ENCODE measurements at places on chromosomes 1 and 21. TPM values are rescaled to one million over a fixed set of nuclear protein-coding genes. Genes with fewer than 3 reads are reported as not detected.

Gene LCE6A
- total RNA-seq: not detected

DNA sequence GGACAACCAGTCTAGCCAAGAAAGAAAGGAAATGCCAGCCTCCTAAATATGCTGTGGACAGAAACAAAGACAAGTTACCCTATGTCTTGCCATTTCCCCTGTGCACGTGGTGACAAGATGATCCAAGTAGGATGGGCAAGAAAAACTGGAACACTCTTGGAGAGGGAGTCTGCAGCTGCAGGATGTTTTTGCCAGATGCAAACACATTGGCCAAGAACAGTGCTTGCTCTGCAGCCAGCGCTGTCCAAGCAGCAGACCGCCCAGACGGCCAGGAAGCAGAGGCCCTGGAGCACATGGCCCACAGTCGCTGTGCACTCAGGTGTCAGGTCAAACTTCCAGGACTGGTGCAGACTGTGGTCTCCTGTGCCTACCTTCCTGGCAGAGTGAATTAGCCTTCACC, 189.3 kb downstream of the SLC35F3 start:
- peak; percentile 60 for DNase-seq

DNA sequence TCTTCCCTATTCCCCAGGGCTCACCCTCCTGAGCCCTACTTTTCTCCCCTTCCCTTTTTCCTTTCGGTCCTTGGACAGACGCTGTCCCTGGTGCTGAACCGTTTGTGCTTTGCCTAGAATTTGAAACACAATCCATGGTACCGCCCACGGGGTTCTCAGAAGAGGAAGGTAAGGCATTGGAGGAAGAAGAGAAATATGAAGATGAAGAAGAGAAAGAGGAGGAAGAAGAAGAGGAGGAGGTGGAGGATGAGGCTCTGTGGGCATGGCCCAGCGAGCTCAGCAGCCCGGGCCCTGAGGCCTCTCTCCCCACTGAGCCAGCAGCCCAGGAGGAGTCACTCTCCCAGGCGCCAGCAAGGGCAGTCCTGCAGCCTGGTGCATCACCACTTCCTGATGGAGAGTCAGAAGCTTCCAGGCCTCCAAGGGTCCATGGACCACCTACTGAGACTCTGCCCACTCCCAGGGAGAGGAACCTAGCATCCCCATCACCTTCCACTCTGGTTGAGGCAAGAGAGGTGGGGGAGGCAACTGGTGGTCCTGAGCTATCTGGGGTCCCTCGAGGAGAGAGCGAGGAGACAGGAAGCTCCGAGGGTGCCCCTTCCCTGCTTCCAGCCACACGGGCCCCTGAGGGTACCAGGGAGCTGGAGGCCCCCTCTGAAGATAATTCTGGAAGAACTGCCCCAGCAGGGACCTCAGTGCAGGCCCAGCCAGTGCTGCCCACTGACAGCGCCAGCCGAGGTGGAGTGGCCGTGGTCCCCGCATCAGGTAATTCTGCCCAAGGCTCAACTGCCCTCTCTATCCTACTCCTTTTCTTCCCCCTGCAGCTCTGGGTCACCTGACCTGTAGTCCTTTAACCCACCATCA, 10.4 kb downstream of the BCAN start:
- peak; percentile 44 for DNase-seq

DNA sequence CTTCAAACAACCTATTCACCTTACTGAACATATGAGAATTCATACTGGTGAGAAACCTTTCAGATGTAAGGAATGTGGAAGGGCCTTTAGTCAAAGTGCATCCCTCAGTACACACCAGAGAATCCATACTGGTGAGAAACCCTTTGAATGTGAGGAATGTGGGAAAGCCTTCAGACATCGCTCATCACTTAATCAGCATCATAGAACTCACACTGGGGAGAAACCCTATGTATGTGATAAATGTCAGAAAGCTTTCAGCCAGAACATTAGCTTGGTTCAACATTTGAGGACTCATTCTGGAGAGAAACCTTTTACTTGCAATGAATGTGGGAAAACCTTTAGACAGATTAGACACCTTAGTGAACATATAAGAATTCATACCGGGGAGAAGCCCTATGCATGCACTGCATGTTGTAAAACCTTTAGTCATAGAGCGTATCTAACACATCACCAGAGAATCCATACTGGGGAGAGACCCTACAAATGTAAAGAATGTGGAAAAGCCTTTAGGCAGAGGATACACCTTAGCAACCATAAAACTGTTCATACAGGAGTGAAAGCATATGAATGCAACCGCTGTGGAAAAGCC, 13.2 kb upstream of the EXO5 start:
- DNase-seq: no peak

Gene CRABP2
- 6.8 TPM for total RNA-seq

Gene ADAM30
- 9.5 TPM for total RNA-seq

DNA sequence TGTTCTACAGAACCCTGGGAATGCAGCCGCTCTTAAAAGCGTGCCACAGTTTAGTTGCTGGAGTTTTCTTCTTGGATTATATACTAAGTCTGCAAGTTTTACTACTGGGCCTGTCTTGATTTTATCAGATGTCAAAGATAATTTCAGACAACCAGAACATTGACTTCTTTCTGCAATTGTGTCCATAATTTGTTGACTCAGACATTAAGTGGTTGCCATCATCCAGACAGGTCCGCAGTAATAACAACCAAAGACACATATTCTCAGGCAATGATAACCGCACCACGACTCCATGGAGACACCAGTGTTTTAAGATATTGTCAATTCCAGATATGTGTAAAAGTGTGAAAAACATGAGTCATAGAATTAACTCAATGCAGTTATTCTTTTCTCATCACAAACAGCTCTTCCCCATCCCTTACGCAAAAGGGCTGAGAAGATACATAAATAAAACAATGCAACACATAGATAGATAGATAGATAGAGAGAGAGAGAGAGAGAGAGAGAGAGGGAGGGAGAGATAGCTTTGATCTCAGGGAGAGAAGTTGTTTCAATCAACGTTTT, 90.4 kb upstream of the FMN2 start:
- no peak for DNase-seq

DNA sequence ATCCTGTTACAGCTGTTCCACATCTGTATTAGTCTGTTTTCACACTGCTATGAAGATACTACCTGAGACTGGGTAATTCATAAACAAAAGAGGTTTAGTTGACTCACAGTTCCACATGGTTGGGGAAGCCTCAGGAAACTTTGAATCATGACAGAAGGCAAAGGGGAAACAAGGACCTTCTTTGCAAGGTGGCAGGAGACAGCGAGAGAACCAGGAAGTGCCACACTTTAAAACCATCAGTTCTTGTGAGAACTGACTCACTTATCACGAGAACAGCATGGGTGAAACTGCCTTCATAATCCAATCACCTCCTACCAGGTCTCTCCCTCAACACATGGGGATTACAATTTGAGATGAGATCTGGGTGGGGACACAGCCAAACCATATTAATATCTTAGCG, 110.3 kb upstream of the TRABD2B start:
- no peak for DNase-seq

Gene TDRD10
- 50.9 TPM for total RNA-seq

Gene TBX19
- 2.7 TPM for total RNA-seq
